ENCODE measurements at places on chromosomes 5 and 9. TPM values are rescaled to one million over a fixed set of nuclear protein-coding genes. Genes with fewer than 3 reads are reported as not detected.

Gene SLC6A7
- under 0.01 TPM for total RNA-seq

Gene SPINK4
- not detected for total RNA-seq

Gene HABP4
- total RNA-seq: 1.3 TPM

Gene N4BP3
- total RNA-seq: 5.1 TPM

Gene LRRC70
- total RNA-seq: 48.7 TPM

Gene LOX
- total RNA-seq: 14.3 TPM

Gene TJP2
- 34.7 TPM for total RNA-seq

DNA sequence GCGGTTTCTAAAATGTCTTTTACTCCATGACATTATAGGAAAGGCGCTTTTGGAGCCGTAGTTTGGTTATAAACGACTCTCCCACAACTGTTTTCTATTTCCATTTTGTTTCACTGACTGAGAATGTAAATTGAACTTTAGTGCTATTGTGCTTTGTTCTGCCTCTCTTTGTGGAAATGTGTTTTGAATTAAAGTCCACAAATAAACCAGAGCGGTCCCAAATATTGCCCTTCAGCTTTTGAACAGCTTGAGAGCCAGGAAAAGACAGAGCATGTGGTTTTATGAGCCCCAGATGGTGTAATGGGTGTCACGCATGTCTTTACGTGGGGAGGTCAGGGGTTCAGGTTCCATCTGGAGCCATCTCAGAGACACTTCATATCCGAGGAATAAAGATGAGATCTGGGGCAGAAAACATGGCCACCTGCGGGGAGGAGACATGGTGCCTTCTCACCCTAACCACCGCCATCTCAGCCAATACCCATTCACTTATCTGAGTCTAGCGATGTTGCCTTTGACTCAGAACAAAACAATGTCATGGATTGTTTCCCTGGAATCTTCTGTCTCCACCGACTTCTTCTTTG is 42.5 kb upstream of the ROR2 start:
- no peak for DNase-seq

- DNase-seq: no peak
These were observed 230.5 kb upstream of the DMAC1 start for GRCh38 chr9:8030095-8030494.

- no peak for DNase-seq
These were observed 1.3 kb downstream of the RAB14 start for GRCh38 chr9:121200356-121200755.

DNA sequence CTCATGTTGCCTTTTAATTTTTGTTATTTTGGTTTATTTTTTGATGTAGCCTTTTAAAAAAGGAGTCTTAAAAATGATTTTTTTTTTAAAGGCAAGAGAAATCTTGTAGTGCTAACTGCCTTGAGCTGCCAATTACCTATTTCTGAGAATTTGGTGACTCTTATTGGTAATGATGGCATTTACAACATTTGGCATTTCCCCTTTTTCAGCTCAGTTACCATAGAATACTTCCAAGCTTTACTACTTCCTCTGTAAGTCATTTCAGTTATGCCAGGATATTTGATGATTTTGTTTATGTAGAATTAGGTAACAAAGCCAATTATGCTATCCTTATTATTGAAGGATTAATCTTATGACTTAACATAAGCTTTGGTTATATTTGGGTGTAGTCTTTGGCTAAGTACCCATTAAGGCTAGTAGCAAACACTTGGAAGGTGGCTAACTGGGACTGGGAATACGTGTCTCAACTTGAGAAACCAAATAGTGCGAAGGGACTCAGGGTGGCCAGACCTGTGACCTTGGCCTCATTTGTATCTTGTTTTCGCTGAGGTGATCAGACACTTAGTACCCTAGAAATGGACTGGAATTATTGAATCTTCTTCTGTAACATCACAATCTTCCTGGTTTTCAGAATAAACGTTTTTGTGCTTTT is 27.7 kb downstream of the CDC37L1 start:
- no peak for DNase-seq

DNA sequence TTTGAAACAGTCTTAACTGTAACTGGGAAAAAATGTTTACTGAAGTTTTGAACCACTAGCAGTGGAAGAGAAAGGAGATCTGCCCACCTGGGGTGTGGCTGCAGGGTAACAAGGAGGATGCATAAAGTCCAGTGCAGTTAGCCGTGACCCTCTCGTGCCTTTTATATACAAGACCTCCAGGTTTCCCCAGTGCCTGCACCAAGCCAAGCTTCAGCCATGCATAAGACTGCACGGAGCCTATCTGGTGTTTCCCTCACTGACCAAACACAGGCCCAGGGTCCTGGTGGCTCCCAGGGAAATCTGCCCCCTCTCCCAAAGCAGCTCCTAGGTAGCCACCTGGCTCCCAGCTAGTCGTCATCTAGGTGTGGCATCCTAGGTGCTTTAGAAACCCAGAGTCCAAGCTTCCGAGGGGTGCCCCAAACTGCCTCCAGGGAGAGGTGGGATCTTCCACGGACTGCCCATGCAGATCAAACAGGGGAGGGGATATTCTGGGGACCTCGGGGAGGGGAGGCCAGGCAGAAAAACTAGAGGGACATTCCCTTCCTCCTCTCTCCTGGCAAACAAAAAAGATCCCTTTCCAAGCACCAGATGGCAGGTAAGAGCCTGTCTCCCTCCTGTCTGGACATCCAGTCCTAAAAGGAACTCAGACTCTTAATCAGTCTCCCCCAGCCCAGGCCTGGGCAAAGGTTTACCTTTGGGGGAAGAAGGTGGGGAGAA is 2.7 kb downstream of the SHB start:
- no peak for DNase-seq

DNA sequence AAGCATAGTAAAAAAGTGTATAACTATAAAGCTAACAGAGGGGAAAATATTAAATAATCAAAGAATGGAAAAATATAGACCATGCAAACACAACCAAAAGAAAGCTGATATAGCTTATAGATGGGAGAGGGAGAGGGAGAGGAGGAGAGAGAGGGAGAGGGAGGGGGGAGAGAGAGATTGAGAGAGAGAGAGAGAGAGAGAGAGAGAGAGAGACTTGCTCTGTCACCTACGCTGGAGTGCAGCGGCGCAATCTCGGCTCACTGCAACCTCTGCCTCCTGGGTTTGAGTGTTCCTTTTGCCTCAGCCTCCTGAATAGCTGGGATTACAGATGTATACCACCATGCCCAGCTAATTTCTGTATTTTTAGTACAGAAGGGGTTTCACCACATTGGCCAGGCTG is 110.6 kb downstream of the RAPGEF6 start:
- DNase-seq: no peak

DNA sequence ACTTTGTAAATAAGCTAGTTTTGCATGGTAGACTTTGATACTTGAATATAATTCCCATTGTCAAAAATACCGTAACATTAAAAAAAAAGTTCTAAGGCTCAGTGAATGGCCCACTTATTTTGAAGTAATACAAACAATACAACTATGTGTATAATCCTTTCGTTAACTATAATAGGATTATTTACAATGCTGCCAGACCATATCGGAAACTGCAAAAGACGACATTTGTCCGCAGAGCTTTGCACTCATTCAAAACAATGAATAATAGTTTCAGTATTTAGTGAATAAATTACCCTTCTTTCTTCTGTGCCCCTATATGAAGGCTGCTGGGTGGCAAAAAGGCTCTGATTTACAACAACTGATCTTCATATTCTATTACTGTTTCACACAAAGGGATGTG is 121.8 kb downstream of the DROSHA start:
- no peak for DNase-seq

DNA sequence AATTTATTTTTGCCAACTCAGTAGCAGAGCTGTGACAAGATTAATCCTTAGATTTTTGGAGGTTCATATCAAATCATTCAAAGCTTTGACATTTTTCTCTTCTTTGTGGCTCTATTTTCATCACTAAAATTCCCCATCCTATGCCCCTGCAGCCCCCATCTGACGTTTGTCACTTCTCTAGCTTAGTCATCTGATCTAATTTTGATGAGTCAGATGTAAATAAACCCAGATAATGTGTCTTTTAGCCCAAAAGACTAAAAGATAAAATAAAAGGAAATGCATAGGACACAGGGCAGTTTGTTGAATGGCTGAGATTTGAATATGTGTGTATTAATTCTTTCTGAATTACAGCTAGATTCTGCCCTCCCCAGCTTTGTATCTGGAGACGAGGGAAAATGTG is 897 bp upstream of the HSPB3 start:
- no peak for DNase-seq

DNA sequence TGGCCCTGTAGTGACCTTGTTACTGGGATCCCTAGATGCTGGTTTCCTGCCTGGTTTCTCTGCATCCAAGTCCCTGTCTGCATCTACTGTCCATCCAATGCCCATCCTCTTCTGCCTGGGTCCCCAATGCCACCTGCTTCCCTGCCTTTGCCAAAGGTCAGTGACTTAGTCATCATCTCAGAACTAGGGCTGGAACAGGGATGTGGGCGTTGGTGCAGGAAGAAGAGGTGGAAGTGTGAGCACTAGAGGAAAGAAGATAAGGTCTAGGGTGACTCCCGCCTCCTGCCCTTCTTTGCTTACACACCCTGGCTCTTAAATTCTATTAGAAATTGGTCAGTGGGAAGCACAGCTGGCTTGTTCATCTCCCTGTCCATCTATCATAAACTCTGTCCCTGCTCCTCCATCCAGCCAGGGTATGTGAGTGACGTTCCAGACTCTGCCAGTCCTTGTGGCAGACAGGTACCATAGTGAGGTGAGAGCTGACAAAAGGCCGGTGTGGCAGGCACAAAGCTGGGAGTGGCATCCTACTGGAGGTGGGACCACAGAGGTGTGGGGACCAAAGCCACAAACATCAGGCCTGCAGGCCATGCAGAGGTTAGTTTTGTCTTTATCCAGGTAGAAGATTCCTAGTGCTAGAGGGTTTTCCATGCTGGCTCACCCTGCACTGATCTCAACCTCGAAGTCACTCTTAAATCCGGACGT is 9.2 kb downstream of the PTPN3 start:
- no peak for DNase-seq

DNA sequence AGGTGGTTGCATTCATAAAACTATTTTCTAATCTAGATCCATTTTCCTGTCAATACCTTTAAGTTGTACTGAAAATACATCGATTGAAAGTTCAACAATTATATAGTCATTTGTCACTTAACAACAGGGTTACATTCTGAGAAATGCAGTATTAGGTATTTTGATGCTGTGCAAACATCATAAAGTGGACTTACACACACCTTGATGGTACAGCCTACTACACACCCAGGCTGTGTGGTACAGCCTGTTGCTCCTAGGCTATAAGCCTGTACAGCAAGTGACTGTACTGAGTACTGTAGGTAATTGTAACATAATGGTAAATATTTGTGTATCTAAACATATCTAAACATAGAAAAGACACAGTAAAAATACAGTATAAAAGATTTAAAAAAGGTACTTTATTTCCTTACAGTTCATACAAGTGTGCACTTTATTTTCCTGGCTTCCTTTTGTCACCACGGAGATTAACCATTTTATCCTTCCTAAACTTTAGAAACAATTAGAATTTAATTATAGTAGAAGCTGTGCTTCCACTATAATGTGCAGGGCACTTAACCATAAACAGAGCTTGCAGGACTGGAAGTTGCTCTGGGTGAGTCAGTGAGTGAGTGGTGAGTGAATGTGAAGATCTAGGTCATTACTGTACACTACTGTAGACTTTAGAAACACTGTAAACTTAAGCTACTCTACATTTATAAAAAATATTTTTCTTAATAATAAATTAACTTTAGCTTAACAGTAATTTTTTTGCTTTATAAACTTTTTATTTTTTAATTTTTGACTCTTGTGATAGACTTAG is 42.9 kb upstream of the MEF2C start:
- DNase-seq: no peak

DNA sequence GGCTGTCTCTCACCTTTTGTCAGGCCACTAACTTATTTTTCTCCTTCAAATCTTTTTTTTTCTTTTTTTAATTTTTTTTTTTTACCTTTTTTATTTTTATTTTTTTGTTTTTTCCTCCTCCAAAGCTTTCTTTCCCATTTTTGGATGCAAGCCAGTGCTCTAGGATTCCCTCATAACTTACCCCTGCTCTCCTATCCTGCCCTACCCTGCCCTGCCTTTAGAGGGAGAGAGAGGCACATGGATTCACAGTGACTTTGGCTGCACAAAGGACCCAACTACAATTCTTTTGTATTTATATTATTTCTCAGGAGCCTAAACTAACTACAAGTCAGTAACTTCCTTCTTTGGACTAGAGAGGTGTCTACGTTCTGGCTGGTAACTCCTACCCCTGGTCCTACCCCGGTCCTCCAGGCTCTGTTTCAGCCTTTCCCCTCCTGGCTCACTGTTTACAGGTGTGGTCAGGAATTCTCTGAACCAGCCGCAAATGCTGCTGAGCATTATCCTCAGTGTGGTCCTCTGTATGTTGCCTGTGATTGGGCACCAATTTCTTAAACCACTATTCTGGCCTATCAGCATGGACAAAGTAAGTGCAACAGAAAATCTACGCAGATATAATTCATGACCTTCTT is 8.4 kb upstream of the RUSC2 start:
- DNase-seq: no peak

GRCh38 chr5:4563400-4563799 is 576.7 kb upstream of the ADAMTS16 start:
- no peak for DNase-seq

GRCh38 chr9:130972957-130973685 is 34.1 kb upstream of the FIBCD1 start:
- no peak for DNase-seq

GRCh38 chr5:132457371-132458225 is 33.0 kb downstream of the IRF1 start:
- DNase-seq: peak; percentile 62

- no peak for DNase-seq
These were observed 22.5 kb downstream of the ACOT12 start for GRCh38 chr5:81371354-81371876.

DNA sequence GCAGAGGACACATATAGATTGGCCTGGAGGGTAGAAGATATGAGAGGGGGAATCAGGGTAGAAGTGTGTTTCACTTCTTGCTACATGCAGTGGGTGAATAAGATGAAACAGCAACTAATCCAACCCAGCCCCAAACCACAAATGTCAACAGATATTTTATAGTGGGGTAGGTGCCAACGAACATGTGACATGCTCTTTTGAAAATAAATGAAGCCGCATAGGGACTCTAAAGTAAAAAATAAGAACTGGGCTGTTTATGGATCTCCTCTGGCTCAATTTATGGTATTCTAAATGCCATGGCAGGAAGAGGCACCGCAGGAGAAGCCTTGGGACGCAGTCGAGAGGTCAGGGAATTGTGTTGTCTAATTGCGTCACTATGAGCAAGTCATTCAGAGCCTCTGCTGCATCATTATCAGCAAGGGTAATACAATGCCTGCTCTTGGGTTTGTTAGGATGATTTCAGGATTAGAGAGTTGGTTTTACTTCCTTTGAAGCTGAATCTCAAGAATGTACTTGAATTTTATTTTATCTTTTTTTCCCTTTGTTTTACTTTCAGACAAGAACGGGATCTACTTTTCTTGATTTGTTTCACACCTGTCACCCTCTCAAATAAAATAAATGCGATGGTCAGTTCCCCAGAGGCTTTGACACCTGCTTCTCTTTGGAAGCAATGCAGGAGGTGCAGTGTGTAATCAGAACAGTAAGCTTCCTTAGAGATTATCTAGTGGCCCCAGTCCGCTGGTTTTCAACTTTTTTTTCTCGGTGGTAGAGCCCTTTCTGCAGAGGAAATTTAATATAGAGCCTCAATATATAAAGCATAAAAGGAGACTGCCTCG is 375.6 kb upstream of the CLINT1 start:
- DNase-seq: peak; percentile 83

- peak; percentile 91 for DNase-seq
These were observed 50.7 kb upstream of the SLC30A5 start for GRCh38 chr5:69042915-69043654.
